Caudate nucleus (tissue), 63 donors: ENCODE measurements at places on chromosomes 7 and 10.

DNA sequence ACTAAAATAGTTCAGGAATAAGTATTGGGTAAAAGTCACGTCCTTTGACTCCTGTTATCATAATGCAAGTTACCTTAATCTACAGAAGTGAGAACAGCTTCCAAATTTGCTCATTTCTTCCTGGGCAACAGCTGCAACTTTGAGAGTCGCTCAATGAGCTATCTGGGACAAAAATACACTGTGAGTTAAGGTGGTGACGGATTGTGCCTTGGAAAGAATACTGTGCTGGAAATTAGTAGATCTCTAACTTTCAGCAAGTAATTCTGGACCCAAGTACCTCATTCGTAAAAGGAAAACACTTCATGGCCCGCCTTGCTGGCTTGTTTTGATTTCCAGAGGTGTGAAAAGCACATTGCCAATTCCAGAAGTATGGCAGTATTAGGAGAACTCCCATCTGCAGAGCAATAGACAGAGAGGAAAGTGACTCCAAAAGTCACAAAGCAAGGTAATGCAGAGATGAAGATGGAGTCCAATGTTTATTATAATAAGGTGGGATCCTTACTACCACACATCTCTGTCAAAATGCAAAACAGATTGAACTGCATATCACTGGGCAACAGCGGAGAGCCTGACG, 626.0 kb downstream of the SORCS3 start:
- no peak for DNase-seq

GRCh38 chr10:20396701-20397100, 500.4 kb downstream of the NEBL start:
- no peak for DNase-seq

GRCh38 chr7:22397981-22398380, 41.0 kb upstream of the RAPGEF5 start:
- DNase-seq, result no peak

DNA sequence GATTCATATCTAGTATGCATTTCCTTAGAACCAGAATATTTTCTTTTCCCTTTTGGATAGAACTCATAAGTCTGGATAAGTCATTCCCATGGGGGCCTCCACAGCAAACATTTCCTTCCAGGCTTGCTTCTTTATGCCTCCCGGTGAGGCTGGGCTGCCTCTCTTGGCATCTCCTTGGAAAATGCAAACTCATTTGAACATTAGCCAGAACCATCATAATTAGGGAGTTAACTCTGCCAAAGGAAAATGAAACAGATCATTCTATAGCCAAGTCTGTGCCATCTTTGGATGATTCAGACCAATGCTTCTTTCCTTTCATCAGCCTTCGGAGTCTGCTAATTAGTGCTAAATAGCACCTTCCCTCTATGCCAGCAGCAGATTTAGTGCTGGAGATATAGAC, 81.1 kb downstream of the PLPP4 start:
- DNase-seq, result no peak

DNA sequence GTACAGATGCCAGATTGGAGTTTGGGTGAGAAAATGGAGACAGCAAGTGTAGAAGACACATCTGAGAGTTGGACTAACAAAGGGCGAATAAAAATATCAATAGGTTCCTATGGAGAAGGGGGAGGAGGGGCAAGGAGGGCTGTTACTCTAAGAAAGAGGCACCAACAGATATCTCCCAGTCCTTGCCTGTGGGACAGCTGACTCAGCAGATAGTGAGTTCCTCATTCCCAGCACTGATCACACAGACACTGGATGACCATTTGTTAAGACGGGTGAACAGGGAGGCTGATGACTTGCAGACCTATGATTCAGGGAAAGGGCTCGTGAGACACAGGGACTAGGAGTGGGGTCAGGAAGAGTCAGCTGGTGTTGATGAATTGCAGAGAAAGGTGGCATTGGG, 5.7 kb upstream of the PRR15 start:
- no peak for DNase-seq

DNA sequence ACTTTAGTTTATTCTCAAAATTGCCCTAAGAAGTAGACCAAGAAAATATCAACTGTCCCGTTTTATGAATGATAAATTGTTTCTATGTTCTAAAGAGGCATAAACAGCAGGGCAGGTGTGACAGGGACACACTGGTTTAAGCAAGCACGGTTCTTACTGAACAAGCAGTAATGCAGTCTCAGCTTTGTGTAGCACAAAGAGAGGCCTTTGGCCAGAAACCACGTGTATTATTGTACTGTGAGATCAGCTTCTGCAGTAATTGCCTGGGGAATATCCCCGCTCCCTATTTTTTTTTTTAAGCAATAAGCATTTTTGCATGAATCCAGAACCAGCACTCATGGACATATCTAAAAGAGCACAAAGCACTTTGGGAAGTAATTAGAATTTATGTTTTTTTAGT, 255.4 kb downstream of the WDR11 start:
- DNase-seq, result no peak

DNA sequence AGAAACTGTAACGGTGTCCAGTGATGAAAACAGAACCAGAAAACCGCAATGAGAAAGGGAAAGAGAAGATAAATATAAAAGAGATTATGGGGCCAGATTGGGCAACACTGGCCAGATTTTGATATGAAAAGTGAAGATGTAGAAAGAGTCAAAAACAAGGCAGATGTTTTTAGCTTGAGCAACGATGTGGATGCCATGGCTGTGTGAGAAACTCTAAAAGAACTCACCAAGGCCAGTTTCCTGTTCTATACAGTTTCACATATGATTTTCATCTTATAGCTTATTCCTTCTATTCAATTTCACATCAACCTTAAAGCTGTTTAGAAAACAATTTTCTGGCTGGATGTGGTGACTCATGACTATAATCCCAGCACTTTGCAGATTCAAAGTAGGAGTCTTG, 36.3 kb downstream of the CSTF2T start:
- no peak for DNase-seq

DNA sequence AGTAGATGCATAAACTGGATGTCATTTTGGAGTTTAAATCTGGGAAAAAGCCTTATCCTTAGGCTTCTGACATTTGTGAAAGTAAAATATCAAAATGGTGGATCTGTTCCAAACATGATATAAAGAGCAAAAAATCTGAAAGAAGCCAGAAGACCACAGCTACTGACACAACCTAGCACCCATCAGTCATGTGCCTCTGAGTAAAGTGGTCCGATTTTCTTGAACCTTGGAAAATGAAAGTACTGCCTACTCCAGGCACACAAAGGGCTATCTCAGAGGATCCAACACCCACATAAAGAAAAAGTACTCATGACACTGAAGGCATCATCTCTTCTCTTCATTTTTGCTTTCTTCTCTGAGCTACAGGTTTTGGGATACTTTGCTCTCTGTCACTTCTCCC, 150.7 kb downstream of the KMT2E start:
- DNase-seq, result no peak

- DNase-seq, result no peak
Observed at GRCh38 chr7:143322760-143323633, 7.1 kb downstream of the CLCN1 start.

GRCh38 chr10:76643511-76643911, 994.1 kb downstream of the KCNMA1 start:
- no peak for DNase-seq

- no peak for DNase-seq
Observed at GRCh38 chr10:124568848-124569622, 107.4 kb downstream of the LHPP start.

DNA sequence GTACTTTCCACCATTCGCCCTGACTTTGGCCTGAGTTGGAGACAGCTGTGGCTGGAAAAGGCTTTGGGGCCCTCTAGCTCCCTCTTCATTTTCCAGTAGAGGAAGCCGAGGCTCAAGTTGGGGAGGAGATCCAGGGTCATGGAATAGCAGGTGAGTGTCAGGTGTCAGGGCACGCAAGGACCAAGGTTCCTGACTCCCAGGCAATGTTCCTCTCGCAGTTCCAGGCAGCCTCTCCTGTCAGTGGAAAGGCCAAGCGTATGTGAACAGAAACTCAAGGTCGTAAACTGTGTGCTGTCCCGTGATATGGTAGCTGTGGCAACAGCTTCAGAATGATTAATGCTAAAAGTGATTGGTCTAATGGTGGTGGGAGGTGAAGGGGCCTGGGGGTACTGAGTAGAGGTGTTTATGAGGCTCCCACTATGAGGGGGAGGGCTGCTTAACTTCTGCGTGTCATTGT, 13.2 kb downstream of the ADAMTS14 start:
- no peak for DNase-seq

GRCh38 chr10:132626761-132627665, 89.4 kb downstream of the INPP5A start:
- no peak for DNase-seq
